Activated CD8-positive, alpha-beta T cell treated with anti-CD3 and anti-CD28 coated beads, Interleukin-2, amount 10 ng/mL, durations not matched to agents 7 days and 5 days (primary cell): ENCODE measurements at places on chromosomes 5 and 9. TPM values are rescaled to one million over a fixed set of nuclear protein-coding genes. Genes with fewer than 3 reads are reported as not detected.

Gene PSD2
- total RNA-seq: not detected

GRCh38 chr9:86575825-86576525 lies 221.8 kb upstream of the TUT7 start:
- H3K36me3 ChIP-seq: no peaks in the 10 kb centered on the region
- H3K4me3 ChIP-seq: no peak overlapping the region
- H3K27me3 ChIP-seq: no peaks in the 10 kb centered on the region
- no peak overlapping the region for H3K27ac ChIP-seq
- DNase-seq: no peak

Gene DYNC2I2
- total RNA-seq: 76.3 TPM

Gene FBXL7
- total RNA-seq: not detected

- H3K4me1 ChIP-seq: peaks cover 10% of the 10 kb centered on the region
- DNase-seq: no peak
- H3K4me3 ChIP-seq: no peak overlapping the region
- H3K27me3 ChIP-seq: peaks cover 12% of the 10 kb centered on the region
Observed at GRCh38 chr9:89839952-89840351, 235.1 kb downstream of the GADD45G start.

Gene PCA3
- not detected for total RNA-seq
